Central memory CD4-positive, alpha-beta T cell (primary cell): ENCODE measurements at places on chromosomes 3 and 15.

GRCh38 chr3:150133293-150133692 is 162.6 kb upstream of the PFN2 start:
- no peak for DNase-seq

GRCh38 chr3:12234192-12234591 is 54.7 kb upstream of the PPARG start:
- no peak for DNase-seq

DNA sequence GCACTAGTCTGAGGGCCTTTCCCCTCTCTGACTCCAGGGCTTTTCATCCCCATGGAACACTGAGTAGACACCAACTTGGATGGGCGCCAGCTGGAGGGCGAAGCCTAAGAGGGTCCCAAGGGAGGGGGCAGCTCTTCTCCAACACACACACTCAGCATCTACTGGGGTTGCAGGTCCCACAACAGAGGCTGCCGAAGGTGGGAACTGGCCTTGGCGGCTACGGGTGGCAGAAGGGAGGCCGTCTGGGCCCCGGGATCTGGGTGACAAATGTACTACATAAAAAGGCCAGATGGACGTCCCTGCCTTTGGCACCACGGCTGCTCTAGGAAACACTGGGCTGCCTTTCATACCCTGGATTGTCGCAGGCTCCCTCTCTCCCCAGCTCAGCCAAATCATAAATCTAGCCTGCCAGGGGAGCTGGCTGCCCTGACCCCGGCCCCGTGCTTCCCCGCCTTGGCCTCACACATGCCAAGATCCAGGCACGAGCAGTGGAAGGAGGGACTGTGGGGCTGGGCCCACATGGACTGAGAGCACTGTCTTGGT is 31.5 kb downstream of the SEMA5B start:
- no peak for DNase-seq

GRCh38 chr15:88003541-88004327 is 252.8 kb downstream of the NTRK3 start:
- DNase-seq = no peak

GRCh38 chr3:73192036-73192738 is 130.7 kb downstream of the EBLN2 start:
- DNase-seq = no peak

GRCh38 chr3:58683466-58683865 is 16.9 kb upstream of the FAM3D start:
- no peak for DNase-seq

GRCh38 chr3:10738688-10739372 is 77.2 kb upstream of the SLC6A11 start:
- peak; percentile 56 for DNase-seq

GRCh38 chr3:188037195-188037718 is 116.7 kb upstream of the LPP start:
- DNase-seq = no peak

DNA sequence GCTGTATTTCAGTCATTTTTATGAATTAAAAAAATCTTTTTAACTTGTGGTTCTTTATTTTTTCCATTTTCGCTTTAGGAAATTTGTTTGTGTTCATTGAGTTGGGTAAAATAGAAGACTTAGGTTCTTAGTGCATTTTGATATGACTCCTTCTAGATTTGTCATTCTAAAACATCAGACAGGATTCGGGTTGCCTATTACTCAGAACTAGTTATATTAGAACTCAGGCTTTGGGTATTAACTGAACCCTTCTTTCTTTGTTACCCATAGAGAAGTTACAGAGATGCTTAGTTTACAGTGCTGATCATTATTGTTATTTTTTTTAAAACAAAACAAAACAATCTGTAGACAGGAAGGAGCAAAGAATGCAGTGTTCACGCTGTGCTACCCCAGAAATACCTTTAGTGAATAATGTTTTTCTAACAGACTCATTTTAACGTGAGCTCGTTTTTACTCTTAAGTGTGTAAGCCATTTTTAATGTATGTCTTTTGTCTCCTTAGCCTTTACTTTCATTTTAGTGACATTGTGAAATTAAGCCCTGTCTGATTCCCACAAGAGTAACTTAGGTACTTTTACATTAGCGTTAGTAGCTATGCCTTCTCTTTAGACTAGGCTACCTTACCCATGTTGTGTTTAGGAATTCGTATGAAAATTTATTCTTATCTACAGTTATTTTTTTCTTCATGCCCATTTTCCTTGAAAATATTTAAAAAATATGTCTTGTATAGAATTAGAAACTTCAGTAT is 53.4 kb downstream of the CMC1 start:
- DNase-seq = no peak

GRCh38 chr3:66655044-66655443 is 154.2 kb upstream of the LRIG1 start:
- no peak for DNase-seq

DNA sequence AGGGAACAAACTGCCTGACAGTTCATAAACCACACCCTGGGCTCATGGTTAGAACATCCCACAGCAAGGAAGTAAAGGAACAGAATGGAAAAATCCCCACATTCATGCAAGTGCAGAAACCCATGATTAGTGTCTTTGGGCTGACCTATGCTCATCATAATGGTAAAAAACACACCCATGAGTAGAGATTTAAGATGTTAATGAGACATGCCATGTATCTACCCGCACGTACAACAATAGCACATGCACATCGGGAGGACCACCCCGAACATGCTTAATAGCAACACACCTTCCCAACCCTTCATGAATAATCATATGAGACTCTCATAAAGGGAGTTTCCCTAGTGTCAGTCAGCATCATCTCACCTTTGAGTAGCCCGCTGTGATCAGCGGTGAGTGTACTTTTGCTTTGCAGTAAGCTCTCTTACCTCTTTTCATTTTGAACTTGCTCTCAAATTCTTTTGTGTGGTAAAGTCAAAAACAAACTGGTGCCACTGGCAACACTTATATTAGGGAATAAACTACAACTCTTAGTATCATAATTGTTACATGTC is 23.2 kb downstream of the ZBED2 start:
- DNase-seq = no peak

DNA sequence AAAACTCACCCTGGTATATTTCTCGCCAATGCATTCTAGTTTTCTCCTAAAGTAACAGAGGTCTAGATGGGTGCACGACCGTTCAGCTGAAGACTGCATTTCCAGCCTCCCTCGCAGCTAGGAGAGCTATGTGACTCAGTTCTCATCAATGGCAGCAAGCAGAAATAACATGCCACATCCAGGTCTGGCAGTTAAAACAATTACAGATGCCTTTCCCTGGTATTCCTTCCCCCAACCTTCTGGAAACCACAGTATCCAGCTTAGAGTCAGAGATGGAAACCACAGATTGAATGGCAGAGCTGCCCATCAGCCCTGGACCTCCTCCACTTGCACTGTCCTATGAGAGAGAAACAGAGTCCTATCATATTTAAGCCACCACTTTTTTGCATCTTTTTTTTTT is 4.8 kb downstream of the HAPLN3 start:
- no peak for DNase-seq

DNA sequence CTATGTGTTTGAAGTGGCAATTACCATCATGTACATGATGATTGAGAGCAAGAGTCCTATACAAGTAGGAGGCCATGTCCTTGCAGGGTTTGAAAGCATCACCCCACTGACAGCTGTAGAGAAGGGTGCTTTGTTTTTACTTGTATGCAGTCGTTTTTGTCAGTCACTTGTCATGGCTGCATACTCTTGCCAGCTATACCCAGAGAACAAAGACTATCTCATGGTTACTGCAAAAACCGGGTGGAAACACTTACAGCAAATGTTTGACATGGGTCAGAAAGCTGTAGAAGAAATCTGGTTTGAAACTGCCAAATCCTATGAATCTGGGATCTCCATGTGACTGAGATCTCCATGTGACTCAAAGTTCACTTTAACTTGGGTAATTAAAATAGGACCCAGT is 6.9 kb upstream of the PSMA4 start:
- no peak for DNase-seq

GRCh38 chr15:67927501-67928168 is 87.8 kb upstream of the RNU6-1 start:
- DNase-seq = no peak

GRCh38 chr3:194773216-194773615 is 87.5 kb downstream of the FAM43A start:
- no peak for DNase-seq

- DNase-seq = no peak
Measured at GRCh38 chr3:21331321-21331720, 419.7 kb downstream of the ZNF385D start.

DNA sequence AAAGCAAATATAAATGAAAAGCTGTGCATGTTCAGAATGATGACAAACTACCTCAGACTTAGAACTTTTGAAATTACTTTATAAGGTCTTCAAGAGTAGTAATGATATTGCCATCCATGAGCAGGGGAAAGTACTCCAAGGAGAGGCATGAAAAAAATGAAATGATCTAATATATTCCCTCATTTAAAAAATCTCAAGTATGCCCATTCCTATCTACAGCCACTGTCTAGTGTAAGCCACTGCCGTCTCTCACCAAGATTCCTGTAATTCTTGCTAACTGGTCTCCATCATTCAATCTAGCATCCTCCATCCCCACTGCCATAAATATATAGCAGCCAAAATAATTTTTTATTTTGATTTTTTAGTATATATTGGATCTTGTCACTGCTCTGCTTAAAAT is 258.8 kb downstream of the PLOD2 start:
- DNase-seq = no peak

DNA sequence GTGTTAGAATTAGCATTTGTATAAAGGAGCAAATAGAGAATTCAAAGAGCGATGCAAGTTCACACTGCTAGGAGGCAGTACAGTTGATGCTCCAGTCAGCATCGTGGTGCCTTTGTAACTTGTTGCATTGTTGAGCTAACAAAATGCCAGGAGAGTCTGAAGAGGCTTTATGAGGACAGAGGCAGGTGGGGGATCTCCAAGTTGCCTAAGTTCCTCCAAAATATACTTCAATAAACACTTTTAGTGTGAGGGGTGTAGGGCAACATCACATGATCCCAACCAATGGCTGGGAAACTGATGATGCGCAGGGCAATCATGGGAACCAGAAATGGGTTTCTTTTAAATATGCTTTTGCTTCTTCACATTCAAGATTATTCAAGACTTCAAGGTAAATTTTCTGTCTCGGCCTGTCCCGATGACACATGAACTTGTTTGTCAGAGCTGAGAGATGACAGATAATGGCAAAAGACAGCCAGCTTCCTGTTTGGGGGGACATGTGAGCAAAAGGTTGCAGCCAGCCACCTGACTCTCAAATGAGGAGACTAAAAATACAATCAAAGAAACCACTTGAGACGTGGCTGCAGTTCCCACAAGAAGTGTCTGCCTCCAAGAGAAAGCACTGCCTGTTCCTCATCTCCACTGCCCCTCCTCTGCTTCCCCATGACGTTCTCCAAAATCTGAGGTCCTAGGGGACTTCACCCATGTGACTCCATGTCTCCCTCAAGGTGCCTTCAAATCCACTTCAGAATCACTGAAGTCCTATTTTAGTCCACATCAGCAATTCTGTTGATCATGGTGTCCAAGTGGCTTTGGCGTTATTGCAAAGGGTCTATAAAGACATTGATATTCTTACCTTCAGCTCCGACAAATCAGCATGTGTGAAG is 39.3 kb downstream of the KLHL6 start:
- peak; percentile 80 for DNase-seq

GRCh38 chr15:101103598-101103997 is 148.2 kb downstream of the CHSY1 start:
- DNase-seq = no peak

DNA sequence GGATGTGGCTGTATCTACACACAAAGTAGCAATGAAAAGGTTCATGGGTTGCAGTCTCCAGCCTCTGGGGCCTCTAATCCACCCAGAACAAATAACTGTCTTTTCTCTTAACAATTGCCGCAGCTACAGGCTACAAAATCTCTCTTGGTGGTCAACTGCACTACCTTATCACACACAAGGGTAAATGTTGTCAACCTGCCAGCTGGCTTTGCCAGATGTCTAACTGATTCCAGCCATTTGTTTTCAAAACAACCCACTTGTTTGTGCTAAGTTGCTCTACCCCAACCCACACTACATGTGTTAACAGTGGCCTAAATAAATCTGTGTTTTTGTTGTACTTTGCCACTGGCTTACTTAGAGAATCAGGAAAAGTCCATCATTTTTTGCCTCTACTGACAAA is 447.3 kb downstream of the TAFA4 start:
- DNase-seq = no peak

DNA sequence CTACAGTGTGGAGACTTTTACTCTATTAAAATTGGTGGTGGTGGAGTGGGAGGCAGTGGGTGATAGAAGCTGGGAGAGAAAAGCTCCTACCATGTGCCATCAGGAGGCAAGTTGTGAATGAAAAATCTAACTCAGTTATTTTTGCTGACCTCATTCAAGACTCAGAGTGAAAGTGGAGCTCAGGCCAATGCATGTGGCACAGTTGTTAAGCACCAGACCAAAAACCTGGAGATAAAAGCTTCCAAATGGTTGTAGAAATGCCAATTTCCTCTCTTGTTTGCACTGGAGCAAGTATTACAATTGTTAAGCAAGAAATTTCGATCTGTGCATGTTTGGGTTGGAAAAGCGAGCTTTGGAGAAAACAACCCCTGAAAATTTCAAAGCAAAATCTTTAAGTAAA is 81.5 kb upstream of the PRICKLE2 start:
- no peak for DNase-seq

DNA sequence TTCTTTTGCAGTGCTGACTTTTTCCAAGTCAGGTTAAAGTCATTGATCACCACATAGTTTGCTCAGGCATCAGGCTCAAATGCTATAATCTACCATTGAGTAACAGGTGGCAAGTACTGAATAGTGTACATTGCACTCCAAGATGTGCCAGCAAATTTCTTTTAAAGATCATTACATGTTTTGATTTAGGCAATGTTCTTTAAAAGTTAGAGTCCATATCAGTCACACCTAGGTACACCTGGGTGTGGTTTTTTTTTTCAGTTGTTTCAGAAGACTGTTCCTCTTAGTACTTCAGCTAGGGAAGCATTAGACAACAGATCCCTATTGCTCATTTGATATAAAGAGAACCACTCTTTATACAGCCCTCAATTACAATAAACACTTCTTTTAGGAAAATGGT is 10.6 kb upstream of the SLC4A7 start:
- DNase-seq = no peak
